ENCODE measurements at places on chromosomes 4 and X.

- peak; percentile 2 for DNase-seq
- H3K36me3 ChIP-seq = no peaks in the 10 kb centered on the region
- H3K4me3 ChIP-seq = no peak overlapping the region
- H3K27me3 ChIP-seq = no peaks in the 10 kb centered on the region
- H3K27ac ChIP-seq = no peak overlapping the region
These were observed 35.3 kb upstream of the DCX start for GRCh38 chrX:111447298-111447697.

- H3K4me3 ChIP-seq = no peak overlapping the region
- H3K27ac ChIP-seq = no peak overlapping the region
- DNase-seq = no peak
- no peaks in the 10 kb centered on the region for H3K4me1 ChIP-seq
These were observed 757.8 kb upstream of the HS3ST1 start for GRCh38 chr4:12186526-12186925.

DNA sequence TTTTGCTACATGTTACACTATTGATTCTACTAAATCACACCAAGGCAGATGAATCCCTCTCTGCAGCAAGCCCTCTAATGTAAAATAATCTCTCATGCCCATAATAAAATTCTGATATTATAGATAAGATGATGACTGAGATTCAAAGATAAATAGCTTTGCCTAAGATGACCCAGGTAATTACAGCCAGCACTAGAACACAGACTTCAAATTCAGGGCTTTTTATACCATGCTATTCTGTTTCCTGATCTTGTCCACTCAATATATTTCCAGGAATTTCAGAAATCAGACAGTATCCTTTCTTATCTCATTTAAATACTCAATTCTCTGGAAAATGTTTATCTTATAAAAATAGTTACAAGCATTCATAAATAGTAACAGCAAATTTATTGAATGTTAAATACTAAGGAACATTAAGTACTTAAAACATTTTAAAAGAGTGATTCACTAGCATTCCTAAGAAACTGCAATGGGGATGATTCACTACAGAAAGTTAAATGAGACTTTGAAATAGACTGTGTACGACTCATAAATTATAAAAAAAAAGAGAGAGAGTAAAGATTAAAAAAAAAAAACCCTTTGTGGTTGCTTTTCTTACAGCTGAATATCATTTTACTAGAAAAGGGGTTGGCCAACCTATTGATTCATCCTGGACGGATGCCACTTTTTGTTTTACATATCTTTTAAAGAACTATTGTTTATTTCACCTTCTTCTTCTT lies 45.8 kb upstream of the IL21 start:
- H3K27me3 ChIP-seq = peaks cover 15% of the 10 kb centered on the region
- DNase-seq = no peak
- H3K36me3 ChIP-seq = no peaks in the 10 kb centered on the region
- H3K27ac ChIP-seq = no peak overlapping the region

GRCh38 chr4:184890499-184890898 lies 64.7 kb upstream of the ACSL1 start:
- DNase-seq = no peak
- H3K4me3 ChIP-seq = no peak overlapping the region
- H3K27me3 ChIP-seq = no peaks in the 10 kb centered on the region
- H3K27ac ChIP-seq = no peak overlapping the region
